ENCODE measurements at places on chromosomes 11 and 22. TPM values are rescaled to one million over a fixed set of nuclear protein-coding genes. Genes with fewer than 3 reads are reported as not detected.

APOL6 gene
- total RNA-seq, result 45.6 TPM

PHLDA2 gene
- 15.5 TPM for total RNA-seq

FAR1 gene
- total RNA-seq, result 59.7 TPM

ZP1 gene
- not detected for total RNA-seq

BTBD18 gene
- not detected for total RNA-seq

NPTXR gene
- total RNA-seq, result 6.3 TPM

TRIM6 gene
- total RNA-seq, result 2.4 TPM

PTPMT1 gene
- 75.6 TPM for total RNA-seq

CST6 gene
- total RNA-seq, result 23.7 TPM

SLC29A2 gene
- 14.2 TPM for total RNA-seq

NXPE4 gene
- not detected for total RNA-seq

TNNI2 gene
- 6.9 TPM for total RNA-seq

ACO2 gene
- 84.1 TPM for total RNA-seq

TH gene
- not detected for total RNA-seq

SEC14L6 gene
- total RNA-seq, result 17.2 TPM

DDT gene
- 88.7 TPM for total RNA-seq

CCDC87 gene
- 0.26 TPM for total RNA-seq

FAM227A gene
- total RNA-seq, result 0.98 TPM

CASP4 gene
- 101 TPM for total RNA-seq

KRTAP5-1 gene
- not detected for total RNA-seq

TRIM49B gene
- not detected for total RNA-seq

SYT7 gene
- total RNA-seq, result 4.8 TPM

PDGFB gene
- total RNA-seq, result 29.8 TPM

IL10RA gene
- 33.8 TPM for total RNA-seq

ABCG4 gene
- total RNA-seq, result 0.14 TPM

CRYBA4 gene
- total RNA-seq, result not detected

PTGDR2 gene
- 1.8 TPM for total RNA-seq

GUCY1A2 gene
- total RNA-seq, result 31.1 TPM

LIPT2 gene
- total RNA-seq, result 2.1 TPM

DDI1 gene
- total RNA-seq, result not detected

OR51B2 gene
- not detected for total RNA-seq

CRYBB3 gene
- total RNA-seq, result 0.72 TPM
